Stimulated activated CD8-positive, alpha-beta memory T cell treated with anti-CD3 and anti-CD28 coated beads, Interleukin-15, amount 100 ng/mL, for 24 hours (primary cell): ENCODE measurements at places on chromosomes 2 and 18.

- no peak for DNase-seq
These were observed 57.4 kb upstream of the EPAS1 start for GRCh38 chr2:46239847-46240181.

GRCh38 chr2:213067888-213068287 lies 83.5 kb downstream of the IKZF2 start:
- no peak for DNase-seq

- DNase-seq, result no peak
These were observed 118.0 kb upstream of the RAB27B start for GRCh38 chr18:54710074-54710899.

DNA sequence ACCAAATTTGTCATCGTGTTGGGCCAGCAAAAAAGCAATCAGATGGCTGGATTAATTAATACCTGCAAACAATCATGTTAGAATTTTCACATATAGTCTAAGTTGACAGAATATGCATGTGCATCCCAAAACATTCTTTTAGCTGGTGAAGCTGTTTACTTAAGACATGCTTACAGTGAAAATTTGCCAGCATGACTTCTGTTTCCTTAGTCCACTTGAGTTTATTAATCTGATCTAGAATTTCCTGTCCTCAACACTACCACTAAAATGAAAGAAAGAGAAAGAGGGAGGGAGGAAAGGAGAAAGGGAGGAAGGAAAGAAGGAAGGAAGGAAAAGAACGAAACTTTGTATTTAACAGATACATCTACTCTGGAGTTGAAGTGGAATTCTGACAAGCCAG lies 2109.9 kb upstream of the PIK3C3 start:
- DNase-seq, result no peak

DNA sequence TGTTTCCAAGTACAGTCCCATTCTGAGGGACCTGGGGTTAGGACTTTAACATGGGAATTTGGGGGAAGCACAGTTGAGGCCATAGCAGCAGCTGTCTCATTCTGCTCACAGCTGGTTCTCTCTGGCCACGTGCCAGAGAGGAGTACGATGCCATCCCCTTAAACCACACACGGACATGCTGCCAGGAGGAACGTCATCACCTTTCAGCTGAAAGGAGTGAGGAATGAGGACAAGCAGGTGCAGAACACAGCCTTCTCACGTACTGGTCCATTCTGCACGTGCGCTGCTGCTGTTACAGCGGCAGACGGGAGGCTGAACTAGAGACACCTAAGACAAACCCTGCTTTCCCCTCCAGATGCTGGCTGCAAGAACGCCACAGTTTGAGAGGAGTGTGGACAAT lies 33.5 kb downstream of the ODC1 start:
- DNase-seq, result no peak

- no peak for DNase-seq
These were observed 184.1 kb downstream of the ACKR3 start for GRCh38 chr2:236753606-236754270.

GRCh38 chr2:201904538-201905420 lies 98.4 kb downstream of the CDK15 start:
- no peak for DNase-seq

DNA sequence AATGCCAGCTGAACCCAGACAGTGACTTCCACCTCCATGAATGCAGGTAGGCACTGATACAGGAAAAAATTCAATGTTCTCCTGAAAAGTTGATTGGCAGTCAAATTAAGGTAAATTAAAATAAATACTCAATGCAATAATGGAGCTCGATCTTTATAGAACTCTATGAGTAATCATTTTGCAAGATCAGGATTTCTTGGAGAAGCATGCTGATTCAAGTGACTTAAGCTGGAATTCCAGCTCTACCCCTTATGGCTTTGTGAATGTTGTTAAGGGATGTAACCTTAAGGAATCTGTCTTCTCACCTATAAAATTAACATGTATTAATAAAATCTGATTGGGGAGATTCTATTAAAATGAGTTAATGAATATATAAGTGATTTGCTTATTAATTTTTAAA lies 145.1 kb downstream of the QPCT start:
- no peak for DNase-seq

DNA sequence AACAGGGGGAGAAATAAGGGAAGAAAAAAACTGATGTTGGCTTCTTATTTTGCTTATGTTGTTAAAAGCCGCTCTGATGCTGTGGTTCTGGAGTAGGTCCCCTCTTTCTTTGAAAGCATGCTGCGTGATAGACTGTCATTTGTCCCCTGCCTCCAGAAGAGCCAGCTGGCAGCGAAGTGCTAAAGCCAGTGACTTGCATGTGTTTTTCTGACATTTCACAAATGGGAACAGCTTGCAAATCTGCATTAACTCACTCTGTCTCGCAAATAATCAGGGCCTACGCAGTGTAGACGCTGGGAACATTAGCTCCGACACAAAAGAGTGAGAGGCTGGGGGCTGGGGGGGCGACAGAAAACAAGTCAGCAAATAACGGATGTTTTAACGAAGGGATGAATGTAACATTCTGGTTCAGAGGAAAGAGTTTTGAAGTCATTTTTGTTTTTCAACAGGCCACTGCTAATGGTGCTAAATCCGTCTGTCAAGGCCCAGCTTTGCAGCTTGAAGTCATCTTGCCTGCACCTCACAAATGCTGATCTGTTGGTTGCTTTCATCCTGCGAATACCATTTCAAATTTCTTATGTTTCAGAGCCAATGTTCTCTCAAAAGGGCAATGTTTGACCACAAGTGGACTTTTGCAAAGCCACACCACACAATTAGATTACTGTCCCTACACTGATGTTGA lies 68.8 kb upstream of the PIK3C3 start:
- no peak for DNase-seq

GRCh38 chr2:158993721-158994587 lies 25.5 kb downstream of the TANC1 start:
- DNase-seq, result no peak

DNA sequence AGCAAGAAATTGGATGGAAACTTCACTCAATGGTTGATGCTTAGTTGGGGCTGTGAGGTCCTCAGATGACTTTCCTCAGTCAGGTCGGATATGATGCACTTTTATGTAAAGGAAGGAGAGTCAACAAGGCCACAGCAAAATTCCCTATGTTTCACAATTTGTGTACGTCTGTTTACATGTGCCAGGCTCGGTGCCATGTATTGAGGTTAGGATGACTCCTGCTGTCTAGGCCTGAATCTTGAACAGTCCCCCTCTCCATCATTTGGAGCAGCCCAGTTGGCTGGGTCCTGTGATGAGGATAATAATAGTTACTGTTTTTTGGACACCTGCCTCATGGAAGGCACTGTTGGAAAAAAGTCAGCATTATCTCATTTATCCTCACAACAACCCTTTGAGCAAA lies 43.1 kb downstream of the VSNL1 start:
- no peak for DNase-seq

GRCh38 chr2:240512666-240513535 lies 44.9 kb downstream of the ANKMY1 start:
- no peak for DNase-seq

DNA sequence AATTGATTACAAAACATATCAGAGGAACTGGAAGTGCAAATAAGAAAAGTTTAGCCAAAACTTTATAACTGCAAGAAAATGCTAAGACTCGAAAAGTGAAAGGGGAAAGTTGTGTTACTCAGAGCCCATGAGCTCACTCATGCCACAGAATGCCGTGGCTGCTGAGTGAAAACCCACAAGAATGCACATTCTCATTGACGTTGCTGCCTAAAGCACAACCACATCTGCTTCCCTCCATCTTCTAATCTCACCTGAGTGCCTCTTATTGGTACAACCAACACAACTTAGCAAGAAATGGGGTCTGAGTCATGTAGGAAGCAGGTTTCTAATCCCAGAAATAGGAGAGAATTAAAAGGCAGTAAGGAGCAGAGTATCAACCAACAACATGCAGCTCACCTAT lies 259.7 kb downstream of the LNPK start:
- no peak for DNase-seq

DNA sequence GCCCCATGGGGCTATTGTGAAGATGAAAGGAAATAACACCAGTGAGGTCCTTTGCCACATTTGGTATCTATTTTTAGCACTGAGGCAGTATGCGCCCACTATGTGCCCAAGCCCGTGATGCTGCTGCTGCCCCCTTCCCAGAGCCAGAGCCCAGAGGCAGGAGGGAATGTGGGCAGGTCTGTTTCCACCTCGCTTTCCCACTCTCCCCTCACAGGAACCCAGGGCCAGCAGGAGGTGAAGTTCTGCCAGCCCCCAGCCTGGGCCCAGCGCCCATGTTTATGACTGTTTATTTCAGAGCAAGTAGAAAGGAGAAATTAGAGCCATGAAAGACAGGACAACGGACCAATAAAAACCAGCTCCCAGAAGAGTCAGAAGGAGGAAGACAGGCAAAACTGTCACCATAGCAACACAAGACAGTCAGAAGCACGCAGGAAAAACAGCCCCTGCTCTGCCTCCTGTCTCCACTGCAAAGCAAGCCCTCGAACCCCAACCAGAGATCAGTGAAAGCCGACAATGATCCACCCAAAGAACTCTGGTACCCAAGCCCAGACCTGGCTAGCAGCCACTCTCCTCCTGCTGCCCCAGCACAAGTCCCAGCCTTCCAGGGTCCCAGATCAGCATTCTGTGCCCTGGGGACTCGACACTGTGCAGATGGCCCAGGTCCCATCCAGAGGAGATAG lies 1.4 kb downstream of the CYRIA start:
- no peak for DNase-seq

DNA sequence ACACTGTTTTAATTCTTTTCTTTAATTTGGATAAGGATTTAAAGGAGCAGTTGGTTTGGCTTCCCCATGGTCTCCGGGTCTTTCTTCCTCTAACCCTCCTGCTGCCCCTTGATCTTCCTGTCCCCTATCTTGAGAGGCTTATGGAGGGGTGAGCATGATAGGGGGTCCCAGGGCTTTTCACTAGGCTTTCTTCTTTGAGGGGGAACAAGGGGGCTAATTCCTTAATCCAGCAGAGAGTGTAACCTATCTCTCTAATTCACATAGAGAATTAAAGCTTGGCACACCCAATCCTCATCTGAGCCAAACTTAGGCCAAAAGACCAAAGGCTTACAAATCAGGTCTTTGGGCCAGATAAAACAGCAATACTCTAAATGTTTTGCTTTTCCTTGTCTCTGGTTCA lies 21.5 kb upstream of the C2orf66 start:
- DNase-seq, result no peak

GRCh38 chr2:66437109-66437690 lies 2.3 kb downstream of the MEIS1 start:
- DNase-seq, result no peak

- no peak for DNase-seq
These were observed 76.5 kb downstream of the HNRNPLL start for GRCh38 chr2:38526195-38526594.
